ENCODE measurements at places on chromosomes 4 and X.

- no peaks in the 10 kb centered on the region for H3K36me3 ChIP-seq
- no peak overlapping the region for H3K4me3 ChIP-seq
- 0 out of 2 replicates have a peak, but pooled peaks cover 3% of the 10 kb centered on the region for H3K4me1 ChIP-seq
- H3K27ac ChIP-seq = no peak overlapping the region
- no peaks in the 10 kb centered on the region for H3K27me3 ChIP-seq
Measured at GRCh38 chr4:163550869-163551267, 56.4 kb downstream of the TMA16 start.

- no peak overlapping the region for H3K4me3 ChIP-seq
- no peak for DNase-seq
- no peak overlapping the region for H3K27ac ChIP-seq
Measured at GRCh38 chr4:6991771-6992557, 51.2 kb upstream of the TADA2B start.

DNA sequence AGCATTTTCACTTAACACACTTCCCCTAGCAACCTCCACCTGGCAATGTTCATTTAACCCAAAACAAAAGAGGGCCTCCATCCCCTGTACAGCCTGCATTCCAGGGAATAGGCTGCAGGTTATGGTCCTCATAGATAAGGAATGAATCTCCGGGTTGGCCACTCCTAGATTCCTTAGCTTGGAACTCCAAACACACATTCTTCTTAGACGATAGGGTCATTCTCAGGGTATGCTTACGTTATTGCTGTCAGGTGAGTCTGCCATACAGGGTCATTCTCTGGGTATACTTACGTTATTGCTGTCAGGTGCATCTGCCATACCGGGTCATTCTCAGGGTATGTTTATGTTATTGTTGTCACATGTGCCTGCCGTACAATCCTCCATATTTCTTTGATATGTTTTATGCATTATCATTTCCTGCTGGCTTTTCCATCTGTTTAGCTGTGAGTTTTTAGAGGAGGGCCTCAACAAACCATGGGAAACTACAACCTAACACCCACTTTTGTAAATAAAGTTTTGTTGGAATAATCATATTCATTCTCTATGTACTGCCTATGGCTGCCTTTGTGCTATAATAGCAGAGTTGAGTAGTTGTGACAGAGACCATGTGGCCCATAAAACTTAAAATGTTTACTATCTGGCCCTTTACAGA lies 8.2 kb upstream of the AFF1 start:
- no peak overlapping the region for H3K4me3 ChIP-seq
- H3K27me3 ChIP-seq = no peaks in the 10 kb centered on the region
- H3K27ac ChIP-seq = no peak overlapping the region
- DNase-seq = no peak

DNA sequence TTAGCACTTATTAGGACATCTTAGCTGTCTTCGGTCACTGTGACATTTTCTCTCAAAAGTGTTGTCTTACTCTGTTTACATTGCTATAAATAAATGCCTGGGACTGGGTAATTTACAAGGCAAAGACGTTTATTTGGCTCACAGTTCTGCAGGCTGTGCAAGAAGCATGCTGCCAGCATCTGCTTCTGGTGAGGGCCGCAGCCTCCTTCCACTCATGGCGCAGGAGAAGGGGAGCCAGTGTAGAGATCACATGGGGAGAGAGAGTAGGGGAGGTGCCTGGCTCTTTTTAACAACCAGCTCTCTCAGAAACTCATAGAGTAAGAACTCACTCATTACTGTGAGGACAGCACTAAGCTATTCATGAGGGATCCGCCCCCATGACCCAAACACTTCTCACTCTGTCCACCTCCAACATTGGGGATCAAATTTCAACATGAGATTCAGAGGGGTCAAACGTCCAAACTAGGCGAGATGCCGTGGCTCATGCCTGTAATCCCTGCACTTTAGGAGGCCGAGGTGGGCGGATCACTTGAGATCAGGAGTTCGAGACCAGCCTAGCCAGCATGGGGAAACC lies 43.5 kb upstream of the HERC6 start:
- no peaks in the 10 kb centered on the region for H3K27me3 ChIP-seq
- H3K4me3 ChIP-seq = no peak overlapping the region
- no peaks in the 10 kb centered on the region for H3K4me1 ChIP-seq
- no peak for DNase-seq
- no peaks in the 10 kb centered on the region for H3K36me3 ChIP-seq

- H3K27ac ChIP-seq = no peak overlapping the region
- no peaks in the 10 kb centered on the region for H3K27me3 ChIP-seq
- DNase-seq = no peak
- no peak overlapping the region for H3K4me3 ChIP-seq
- no peaks in the 10 kb centered on the region for H3K4me1 ChIP-seq
Measured at GRCh38 chr4:172786039-172786792, 382.4 kb upstream of the GALNT7 start.

DNA sequence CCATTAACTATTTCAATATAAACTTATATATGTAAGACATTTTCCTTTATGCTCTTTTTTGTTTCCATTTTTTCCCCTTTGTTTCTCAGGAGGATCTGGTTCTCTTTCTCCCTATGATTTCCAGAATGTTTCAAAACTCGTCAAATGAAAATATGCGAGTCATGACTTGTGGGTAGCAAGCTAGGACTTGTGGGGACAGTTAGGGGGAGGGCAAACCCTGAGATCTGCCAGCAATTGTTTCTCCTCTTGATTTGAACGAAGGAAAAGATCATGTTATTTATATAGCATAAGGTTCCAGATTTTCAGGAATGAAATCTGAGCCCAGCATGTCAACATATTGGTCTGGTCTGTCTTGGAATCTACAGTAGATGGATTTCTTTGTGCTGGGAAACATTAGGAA lies 28.9 kb upstream of the GPC4 start:
- H3K4me3 ChIP-seq = no peak overlapping the region
- no peak for DNase-seq
- no peak overlapping the region for H3K27ac ChIP-seq
- H3K36me3 ChIP-seq = no peaks in the 10 kb centered on the region
- H3K4me1 ChIP-seq = no peaks in the 10 kb centered on the region

- no peaks in the 10 kb centered on the region for H3K36me3 ChIP-seq
- DNase-seq = no peak
- H3K27me3 ChIP-seq = no peaks in the 10 kb centered on the region
- no peaks in the 10 kb centered on the region for H3K4me1 ChIP-seq
Measured at GRCh38 chr4:76276813-76277212, 25.3 kb downstream of the FAM47E start.

DNA sequence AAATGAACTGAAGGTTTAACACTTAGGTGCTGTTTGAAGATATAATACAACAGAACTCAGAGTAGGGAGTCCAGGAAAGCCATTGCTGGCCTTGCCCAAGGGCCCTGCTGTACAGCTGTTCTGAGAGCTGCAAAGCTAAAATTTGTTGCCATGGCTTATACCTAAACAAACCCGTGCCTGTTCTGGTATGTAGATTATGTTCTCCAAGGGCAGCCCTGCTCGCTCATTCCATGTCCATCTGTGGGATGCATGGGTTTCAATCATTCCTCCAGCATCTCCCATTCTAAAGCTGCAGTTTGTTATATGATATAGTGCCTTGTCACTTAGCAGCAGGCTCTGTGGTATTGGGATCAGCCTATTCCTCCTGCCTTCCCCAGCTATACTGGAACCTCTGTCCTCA lies 80.8 kb upstream of the BMPR1B start:
- H3K4me1 ChIP-seq = no peaks in the 10 kb centered on the region
- DNase-seq = no peak
- no peak overlapping the region for H3K27ac ChIP-seq
- H3K36me3 ChIP-seq = no peaks in the 10 kb centered on the region
- no peaks in the 10 kb centered on the region for H3K27me3 ChIP-seq
